ENCODE measurements at places on chromosomes 4 and X.
A peak's percentile ranks its signal among the peaks of the same experiment; 100 is the strongest.

DNA sequence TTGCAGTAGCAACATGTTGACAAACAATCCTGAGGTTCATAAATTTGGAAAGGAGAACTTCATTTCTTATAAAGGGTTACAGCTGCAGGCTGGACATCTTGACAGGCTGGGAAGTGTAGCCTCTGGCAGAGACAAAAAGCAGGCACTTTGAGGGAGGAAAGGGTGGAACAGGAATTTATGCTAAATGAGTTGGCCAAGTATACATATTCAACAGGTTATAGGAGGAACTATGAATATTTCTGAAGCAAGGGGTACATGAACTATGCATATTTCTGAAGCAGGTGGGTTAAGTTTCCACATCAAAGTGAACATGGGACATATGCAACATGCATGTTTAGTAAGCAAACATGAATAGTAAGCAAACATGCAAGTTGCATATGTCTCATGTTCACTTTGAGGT is 1.6 kb upstream of the ANTXR2 start:
- DNase-seq: no peak

- DNase-seq: no peak
Observed at GRCh38 chrX:39296472-39296871, 495.2 kb downstream of the MID1IP1 start.

GRCh38 chr4:78059524-78059889 is 2.4 kb downstream of the FRAS1 start:
- peak; percentile 74 for DNase-seq

DNA sequence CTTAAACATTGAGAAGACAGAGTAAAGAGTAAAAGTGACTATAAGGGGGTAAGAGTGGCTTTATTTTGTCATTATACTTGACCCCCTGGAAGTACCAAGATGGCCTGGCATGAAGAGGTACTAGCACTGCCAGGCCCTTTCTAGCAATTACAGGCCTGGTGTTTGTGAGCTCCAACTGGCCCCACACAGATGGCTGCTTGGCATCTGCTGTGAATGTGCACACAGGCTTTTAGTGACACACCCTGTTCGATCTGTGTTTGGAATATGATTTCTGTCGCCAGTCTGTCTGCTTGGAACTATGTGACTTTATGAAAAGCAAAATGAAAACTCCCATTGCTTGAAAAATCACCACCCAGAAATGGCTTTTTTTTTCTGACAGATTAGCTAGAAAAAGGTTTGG is 123.3 kb downstream of the CLCN4 start:
- no peak for DNase-seq

- DNase-seq: no peak
Observed at GRCh38 chr4:131531087-131531486, 1618.0 kb upstream of the PCDH10 start.

DNA sequence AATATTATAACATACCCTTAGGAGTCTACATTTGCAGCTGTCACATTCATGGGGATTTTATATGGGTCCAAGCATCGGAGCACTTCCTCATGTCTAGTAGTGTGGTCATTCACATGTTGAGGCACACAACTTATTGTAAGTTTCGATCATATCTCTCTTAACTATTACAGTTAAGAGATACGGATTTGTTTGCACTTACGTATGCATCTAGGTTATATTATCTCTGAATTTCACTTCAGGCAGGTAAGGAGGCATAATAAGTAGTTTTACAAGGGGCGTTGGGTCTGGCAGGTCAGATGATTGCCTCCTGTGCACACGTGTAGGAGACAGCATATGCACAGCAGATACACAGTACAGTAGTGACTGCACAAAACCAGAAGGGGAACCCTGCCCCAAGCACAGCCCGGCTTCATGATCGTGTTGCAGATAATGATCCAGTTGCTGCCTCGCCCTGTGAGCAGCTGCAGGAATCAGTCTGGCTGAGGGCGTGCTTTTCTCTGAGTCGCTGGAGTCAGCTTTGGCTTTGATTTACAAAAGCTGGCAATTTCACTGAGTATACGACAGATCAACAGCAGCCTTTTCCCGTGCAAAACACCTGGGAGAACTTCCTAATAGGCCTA is 302.9 kb upstream of the GATB start:
- DNase-seq: peak; percentile 20

DNA sequence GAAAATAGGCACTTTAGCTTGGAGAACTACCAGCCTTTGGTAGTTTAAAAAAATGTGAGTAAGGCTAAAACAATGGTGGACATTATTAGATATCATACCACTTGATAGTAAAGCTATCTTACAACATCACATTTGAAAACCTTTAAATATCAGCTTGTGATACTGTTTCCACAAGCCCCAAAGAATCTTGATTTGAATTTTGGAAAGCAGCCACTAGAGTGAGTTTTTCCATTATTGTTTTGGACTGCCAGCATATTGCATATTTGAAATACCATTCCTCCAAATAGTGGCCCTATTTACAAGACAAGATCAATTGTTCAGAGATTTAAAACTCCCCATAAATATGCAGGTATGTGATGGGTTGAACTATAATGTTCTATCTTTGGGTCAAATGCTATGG is 303.0 kb upstream of the PRPS2 start:
- DNase-seq: no peak

DNA sequence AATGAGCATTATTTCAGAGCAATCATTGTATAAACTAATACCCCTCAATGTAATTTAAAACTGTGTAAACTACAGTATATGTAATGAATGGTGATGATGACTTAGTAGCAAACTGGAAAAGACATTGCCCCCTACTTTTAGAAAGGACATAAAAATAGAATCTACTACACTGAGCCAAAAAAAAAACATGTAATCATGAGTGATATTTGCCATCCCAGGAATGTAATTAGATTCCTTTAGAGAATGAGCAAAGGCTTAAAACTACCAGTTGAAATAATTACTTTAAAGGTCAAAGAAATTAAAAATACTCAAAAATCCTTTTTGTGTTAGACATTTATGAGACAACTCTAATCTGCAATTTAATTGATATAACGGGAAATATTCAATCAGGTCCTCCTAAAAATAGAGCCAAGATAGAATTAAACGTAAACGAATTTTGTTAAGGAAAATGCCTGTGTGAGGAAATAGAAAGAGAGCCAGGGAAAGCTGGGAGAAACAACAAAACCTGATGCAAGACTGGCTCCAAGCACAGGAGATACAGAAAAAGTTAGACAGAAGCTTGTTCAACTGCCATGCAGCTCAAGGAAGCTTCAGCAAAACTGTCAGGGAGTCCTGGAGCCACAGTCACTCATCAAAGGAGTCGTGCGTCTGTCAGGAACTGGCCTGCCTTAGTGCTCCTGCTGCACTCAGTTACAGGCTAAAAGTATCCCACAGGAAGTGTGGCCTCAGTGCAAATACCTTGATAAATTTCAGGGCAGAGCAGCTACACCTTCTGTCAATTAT is 655.7 kb upstream of the INTU start:
- peak; percentile 16 for DNase-seq

DNA sequence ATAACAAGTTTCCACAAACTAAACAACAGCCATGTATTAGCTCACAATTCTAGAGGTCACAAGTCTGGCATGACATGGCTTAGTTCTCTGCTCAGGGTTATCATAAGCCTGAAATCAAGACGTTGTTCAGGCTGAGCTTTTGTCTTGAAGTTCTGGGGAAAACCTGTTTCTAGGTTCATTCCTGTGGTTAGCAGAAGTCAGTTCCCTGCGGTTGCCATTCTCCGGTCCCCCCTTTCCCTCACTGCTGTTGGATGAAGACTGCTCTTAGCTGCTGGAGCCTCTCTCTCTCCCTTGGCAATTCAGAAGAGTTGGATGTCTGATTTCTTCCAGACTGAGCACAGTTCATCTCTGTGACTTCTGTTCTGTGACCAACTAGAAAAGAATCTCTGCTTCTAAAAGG is 962.6 kb downstream of the PCDH7 start:
- DNase-seq: no peak

GRCh38 chr4:107246761-107247160 is 210.6 kb upstream of the DKK2 start:
- DNase-seq: no peak

DNA sequence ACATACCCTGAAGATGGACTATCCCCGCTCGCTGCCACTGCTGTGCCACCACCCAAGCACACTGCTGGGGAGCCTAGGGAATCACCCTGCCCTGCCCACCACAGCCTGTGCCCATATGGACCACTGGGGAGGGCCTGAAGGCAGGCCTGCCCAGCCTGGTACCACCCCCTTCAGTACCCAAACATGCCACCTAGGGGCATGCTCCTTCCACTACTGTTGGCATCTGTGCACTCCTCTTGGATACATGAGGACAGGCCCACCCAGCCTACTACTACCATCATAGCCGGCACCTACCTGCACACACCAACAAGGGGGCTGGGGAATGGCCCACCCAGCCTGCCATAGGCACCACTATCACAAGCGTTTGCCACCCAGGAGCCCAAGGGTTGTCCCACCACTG is 30.1 kb upstream of the PRDX4 start:
- no peak for DNase-seq

DNA sequence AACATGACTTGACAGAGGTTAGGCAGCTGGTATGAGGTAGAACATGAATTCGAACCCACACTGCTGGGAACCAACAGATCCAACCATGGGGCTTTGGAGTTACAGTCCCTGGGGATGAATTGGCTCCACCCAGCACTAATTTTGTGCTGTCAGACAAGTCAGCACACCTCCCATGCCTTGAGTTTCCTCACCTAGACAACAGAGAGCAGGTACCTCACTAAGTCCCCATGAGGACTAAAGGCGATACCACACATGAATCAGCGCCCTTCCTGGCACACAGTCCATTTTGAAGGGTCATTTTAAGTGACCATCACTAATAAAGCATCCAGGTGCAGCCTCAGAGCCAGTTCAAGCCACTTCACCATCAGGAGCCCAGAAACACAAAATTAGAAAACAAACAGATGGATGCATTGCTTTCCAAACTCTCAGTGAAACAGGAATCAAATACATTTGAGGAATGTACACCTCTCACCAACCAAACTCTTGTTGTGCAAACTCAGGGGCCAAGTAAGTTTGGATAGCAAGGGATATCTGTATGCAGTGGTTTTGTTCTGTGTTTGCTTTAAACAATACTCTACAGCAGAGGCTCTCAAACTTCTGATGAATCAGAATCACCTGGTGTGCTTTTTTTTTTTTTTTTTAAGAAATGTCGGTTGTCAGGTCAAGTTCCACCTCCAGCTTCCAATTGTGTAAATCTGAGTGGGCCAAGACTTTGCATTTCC is 10.1 kb downstream of the IDS start:
- DNase-seq: no peak
